ENCODE measurements at places on chromosomes 16 and 17.
A peak's percentile ranks its signal among the peaks of the same experiment; 100 is the strongest.

DNA sequence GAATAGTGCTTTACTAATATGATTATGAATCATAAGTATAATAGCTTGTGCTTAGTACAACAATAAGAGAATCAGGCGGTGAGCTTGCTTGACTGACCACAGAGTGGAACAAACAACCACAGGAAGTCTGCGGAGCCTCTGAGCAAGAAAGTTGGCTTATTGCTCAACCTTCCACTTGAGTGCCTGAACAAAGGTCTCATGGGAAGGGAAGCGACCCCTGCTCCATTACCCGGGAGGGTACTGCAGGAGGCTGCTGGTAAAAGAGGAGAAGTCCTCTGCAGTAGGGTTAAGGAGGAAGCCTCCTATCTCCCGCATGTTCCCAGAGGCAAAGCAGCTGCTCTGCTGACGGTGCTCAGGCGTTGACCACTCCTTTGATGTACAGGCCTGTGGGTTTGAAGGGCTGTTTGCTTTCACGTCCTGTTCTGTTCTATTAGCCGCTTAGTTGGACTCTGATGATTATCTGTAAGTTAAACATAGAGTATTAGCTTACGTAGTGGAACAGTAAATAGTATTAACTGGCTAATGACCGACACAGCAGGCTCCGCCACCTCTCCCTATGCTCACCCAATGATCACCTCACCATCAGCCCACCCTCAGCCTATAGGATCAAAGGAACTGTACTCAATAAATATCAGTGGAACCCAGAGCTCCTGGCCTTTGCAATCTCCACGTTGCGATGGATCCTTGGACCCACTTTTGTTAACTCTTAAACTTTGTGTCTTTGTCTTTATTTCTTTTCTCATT is 17.5 kb downstream of the ALOX15B start:
- no peak for DNase-seq

GRCh38 chr17:9101356-9101755 is 80.0 kb downstream of the NTN1 start:
- DNase-seq: no peak

DNA sequence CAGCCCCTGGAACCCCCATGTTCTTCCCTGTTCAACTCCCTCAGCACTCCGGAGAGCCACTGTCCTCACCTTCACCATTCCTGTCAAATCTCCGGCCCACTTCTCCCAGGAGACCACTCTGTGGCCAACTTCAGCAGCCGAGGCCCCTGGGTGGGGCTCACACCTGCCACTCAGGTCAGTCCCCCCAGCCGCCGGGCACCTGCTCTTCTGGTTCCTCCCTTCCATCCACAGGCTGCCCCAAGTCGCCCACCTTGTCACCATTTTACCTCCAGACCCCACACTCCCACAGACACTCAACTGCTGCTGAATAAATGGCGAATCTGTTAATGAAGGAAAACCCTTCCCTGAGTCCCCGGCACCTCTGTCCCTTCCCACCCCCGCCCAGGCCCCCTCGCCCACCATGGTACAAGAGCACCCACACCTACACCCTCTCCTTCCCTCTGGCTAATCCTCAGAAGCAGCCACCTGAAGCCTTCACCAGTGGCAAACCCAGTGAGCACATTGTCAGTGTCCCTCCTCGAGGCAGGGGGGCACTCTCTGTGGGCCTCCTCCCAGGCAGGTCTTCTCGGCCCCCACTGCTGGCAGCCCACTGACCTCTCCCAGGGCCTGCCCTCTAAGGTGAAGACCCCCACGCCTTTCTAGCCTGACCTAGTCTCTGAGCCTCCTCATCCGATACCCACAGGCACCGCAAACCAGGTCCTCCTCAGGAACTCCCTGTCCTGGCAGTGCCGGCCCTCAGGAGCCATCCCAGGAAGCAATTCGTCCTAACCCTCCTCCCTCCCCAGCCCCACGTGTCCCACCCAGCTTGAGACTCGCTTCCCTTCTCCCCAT is 8.2 kb downstream of the CANT1 start:
- no peak for DNase-seq

GRCh38 chr17:62882284-62882683 is 74.2 kb upstream of the MARCHF10 start:
- no peak for DNase-seq

- DNase-seq: peak; percentile 20
Observed at GRCh38 chr17:11935734-11936406, 61.4 kb downstream of the ZNF18 start.

GRCh38 chr16:74107795-74108610 is 188.6 kb upstream of the PSMD7 start:
- no peak for DNase-seq

All from NCI-H1105 treated with DMSO at 0.1 percent for 48 hours (cell line).